H7 (cell line): ENCODE measurements at places on chromosomes 1 and 21. TPM values are rescaled to one million over a fixed set of nuclear protein-coding genes. Genes with fewer than 3 reads are reported as not detected.

The CXADR gene
- 96.2 and 113 TPM in 2 replicates for total RNA-seq

The DYRK3 gene
- total RNA-seq = 28.3 and 28.4 TPM in 2 replicates

The CTTNBP2NL gene
- total RNA-seq = 9.7 and 15.3 TPM in 2 replicates

The PRAMEF11 gene
- total RNA-seq = not detected in 2 replicates

The TRIM58 gene
- total RNA-seq = 0.04 and 0.10 TPM in 2 replicates

- DNase-seq = no peak
Measured at GRCh38 chr1:103901072-103901471, 151.4 kb downstream of the AMY1C start.

DNA sequence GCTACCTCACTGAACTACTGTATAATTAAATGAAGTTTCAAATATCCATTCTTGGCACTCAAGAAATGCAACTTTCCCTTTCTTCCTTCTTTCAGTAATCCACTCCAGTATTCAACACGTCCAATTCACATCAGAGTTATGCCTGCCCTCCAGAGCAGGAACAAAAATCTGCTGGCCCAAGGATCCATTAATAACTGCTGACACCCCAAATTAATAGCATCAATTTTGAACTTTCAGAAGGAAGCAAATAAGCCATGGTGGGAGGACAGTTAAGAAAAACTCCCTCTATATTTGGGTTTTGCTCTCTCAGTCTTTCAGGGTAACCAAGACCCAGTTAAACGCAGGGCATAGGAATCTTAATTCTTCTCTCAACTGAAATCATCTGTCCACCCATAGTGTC is 31.9 kb upstream of the TNFSF4 start:
- DNase-seq = no peak

DNA sequence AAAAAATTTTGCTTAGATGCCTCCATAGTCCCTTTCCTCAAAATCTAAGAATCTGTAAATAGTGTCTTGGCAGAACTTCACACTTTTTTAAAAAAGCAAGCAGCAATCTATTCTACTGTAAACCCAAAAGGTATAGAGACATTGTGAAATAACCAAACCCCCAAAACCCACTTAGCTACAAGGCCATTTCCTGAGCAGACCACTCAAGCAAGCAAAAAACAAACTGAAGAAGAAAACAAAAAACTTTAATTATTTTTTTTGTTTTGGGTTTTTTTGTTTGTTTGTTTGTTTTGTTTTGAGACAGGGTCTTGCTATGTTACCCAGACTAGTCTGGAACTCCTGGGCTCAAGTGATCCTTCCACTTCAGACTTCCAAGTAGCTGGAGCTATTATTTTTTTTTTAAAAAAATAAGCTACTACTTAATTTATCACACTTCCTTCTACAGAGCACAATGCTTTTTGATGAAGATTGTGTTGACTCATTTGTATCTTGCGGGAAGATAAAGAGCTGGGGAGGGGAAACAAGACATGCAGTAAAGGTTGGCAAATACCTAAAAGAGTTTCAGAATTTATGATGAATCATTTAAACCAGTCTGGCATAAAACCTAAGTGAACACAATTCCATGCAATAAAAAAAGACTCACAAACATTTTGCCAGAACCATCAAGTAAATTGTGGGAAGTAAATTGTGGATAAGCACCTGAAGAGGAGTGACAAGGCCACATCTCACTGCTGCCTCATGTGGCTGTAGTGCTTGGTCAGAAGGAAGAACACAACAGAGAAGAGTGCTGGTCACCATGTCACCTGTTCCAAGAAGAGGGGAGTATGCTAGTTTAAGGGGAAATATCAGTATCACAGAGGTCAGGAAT is 2.7 kb upstream of the PTPN22 start:
- DNase-seq = peak; percentile 18

The UTS2 gene
- 0.35 and 1.3 TPM in 2 replicates for total RNA-seq

The TMEM269 gene
- 1.00 and 1.1 TPM in 2 replicates for total RNA-seq

- DNase-seq = peak; percentile 2
Measured at GRCh38 chr1:238177960-238178645, 287.4 kb upstream of the ZP4 start.

DNA sequence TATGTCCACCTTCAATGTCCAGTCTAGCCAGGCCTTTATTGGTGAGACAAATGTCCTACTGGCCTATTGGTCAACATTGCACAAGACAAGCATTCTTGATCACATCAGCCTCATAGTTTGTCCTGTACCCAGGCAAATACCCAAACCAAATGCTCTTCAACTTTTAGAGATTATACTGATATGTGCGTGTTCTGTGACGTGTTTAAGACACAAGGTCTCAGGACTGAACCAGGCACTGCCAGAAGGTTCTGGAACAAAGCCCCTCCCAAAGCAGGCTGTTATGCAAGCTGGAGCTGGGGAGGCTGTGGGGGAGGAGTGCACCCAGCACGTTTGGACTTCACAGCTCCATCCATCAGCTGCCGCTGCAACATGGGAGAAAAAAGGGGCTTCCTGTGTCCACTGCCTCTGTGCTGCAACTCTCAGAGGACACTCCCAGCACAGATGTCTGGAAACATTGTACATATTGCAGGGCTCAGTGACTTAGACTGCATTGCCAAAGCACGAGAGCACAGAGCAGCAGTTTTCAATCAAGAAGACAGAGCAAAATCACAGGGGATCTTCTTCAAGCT is 45.9 kb downstream of the NID1 start:
- DNase-seq = no peak

DNA sequence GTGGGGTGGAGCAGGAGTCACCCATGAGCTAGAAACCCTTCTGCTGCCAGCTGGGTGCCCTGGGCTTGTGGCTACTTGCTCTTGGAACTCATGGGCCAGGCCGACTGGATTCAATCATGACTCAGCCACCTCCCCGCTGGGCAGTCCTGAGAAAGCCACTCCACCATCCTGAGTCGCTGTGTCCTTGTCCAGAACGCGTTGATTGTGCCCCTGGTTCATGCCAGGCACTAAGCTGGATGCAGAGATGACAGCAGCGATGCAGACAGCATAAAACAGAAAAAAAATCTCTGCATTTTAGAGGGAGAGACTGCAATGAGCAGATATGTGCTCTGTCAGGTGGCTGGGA is 10.6 kb downstream of the PADI1 start:
- no peak for DNase-seq

DNA sequence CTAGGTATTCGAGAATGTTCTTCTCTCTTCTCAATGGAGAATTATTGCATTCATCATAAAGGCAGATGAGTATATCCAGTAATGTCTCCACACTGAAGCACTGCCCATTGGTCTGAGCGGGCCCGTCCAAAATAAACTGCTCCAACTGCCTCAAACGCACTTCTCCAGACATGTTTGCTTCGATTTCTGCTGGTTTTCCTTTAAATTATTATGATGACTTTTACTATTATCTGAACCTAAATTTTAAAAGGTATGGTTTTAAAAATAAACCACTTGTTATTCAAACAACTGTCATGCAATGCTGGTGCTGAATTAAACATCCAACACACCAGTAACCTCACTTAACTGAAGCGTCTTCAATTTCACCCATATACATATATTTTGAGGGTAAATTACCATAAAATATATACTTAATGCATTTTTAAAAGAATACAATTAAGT is 1.3 kb downstream of the CDC42BPA start:
- no peak for DNase-seq

DNA sequence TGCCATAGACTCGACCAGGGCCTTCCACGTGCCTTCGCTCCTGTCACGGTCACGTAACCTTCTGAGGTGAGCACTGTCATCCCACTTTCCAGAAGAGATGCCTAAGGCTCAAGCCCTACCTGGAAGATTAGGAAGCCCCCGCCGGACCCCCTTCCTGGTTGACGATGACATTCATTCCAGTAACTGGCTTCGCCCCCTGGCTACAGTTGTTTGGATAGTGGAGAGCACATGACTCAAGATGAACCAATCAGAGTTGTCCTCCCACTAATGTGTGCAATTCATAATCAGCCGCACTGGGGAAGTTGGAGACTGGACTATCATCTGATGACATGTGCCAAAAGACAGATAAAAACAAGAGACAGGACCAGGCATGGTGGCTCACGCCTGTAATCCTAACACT is 104.0 kb upstream of the GJB5 start:
- DNase-seq = no peak

DNA sequence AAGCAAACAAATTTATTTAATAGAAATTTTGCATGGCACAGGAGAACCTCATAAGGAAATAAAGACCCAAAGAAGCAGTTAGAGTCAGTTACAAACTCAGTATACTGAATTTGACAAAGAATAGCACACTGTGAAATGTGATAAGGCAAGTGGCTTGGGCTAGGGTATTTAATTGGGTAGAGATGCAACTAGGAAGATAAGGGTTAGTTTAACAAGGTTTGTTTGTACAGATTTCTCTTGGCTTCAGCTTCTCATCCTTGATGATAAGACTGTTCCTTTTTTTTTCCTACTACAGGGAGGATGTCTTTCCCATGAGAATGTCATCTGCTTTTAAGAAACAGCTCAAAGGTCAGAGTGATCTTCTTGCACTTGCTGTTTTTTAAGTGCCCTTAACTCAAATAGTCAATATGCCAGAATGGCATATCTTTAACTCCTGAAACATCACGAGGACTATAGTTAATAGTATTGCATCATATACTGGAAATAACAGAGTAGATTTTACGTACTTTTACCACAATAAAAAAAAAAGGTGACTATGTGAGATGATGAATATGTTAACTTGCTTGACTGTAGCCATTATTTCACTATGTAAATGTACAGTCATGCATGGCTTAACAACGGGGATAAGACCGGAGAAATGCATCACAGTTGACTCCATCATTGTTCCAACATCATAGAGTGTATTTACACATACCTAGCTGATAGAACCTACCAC is 9.2 kb upstream of the TRAF3IP3 start:
- DNase-seq = no peak

DNA sequence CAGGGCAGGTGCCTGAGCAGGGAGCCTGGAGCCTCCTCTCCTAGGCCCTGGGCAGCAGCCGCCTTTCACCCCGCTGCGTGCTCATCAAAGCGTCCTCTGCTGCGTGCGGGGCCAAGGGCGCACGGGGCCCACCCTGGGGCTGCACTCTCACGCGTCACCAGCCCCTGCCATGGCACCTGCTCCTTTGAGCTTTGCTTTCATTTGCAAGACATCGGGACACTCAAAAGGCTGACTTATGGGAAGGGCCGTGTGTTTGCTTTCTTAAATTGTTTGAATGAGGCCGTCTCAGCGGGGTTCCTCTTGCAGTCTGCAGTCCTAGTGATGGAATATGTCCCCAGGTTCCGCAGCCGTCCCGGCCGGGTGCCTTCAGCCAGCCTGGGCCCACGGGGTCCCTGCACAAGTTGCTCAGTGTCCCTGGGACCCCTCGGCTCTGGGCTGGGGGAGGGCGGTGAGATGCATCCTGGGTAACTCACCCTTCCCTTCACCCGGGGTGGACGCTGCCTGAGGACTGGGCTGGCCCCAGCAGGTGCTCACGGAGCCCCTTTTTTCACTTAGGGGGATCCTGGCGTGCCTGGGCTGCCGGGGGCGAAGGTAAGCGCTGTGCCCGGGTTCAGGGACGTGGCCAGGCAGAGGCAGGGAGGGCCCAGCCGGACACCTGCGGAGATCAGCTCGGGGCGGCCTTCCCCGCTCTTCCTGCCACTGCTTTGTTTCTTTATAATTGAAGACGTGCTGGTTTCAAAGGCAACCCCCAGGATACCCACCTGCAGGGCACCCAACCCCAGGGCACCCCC is 53.1 kb downstream of the SLC19A1 start:
- DNase-seq = peak; percentile 88

The ICOSLG gene
- 0.96 and 1.6 TPM in 2 replicates for total RNA-seq

GRCh38 chr1:108817016-108817415 is 39.9 kb downstream of the AKNAD1 start:
- DNase-seq = peak; percentile 13

DNA sequence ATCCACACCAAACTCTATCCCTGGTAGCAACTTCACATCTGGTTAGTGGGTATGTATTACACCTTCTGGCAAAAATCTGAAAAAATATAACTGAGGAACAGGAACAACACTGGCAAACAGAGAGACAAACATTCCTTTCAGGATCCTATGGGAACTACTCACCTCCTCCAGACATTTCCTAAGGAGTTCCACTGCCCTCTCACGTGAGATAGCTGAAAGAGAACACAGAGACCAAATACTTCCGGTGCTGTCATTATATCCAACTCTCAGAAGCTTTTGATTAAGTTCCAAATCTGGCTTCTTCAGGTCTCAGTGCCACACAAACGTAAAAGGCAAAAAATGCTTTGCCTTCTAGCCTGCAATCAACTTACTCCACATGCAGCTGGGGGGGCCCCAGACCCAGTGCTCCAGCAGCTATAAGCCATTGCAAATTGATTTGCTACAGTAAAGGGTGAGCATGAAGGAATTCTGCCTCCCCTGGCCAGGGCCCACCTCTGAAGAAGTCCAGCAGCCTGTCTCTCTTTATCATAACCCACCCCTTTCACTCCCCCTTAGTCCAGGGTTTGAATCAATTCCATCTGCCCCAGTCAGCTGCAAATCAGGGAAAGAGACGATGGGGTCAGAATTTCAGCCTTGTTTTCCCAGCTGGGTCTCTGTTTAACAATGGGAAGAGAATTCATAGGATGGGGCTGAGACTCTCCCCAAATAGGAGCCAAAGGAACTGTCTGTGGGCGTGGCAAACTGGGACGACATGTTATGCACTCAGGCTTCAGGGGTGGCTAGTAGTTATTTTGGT is 32.2 kb downstream of the TFAP2E start:
- DNase-seq = no peak

DNA sequence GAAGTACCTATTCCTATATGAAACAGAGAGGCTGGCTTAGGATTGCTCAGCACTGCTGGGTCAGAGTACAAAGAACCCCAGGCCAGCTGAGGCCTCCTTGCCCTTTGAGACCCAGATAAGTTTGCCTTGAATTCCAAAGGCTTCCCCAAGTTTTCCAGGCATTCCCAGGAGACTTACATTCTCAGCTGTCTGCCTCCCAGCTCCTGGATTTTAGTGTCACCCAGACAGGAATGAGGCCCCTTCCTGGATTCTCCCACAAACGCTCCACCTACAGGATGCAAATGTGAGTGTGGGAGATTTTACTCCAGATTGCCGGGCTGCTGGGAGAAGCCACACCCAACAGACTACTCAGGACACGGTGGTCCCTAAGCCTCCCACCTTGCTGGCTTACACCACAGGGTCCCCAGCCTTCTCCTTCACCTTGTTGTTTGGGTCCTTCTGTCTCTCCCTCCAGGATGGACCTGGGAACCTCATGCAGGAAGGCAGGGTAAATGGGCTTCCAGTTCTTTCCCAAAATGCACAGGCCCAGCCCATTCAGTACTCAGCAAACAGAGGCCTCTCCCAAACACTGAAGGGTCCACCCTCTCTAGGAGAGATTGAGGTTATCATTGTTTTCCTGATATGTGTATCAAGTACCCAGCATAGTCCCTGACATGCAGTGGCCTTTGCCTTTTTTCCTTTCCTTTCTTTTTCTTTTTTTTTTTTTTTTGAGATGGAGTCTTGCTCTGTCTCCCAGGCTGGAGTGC is 10.6 kb downstream of the RHBG start:
- DNase-seq = peak; percentile 76

DNA sequence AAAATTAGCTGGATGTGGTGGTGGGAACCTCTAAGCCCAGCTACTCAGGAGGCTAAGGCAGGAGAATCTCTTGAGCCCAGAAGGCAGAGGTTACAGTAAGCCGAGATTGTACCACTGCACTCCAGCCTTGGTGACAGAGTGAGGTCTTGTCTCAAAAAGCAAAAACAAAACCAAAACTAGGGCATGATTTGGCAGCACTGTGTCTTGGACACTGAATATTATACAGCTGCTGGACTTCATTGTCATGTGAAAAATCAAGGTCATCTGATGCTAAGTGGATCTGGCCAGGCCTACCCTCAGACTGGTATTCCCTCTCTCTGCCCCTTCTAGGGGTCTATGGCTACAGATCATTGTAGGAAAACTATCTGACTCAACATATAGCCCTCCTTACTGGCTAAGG is 55.2 kb upstream of the MRPS6 start:
- no peak for DNase-seq

The MMP23B gene
- 11.9 and 15.7 TPM in 2 replicates for total RNA-seq
